D721Med (cell line): ENCODE measurements at places on chromosomes 11 and 22.

DNA sequence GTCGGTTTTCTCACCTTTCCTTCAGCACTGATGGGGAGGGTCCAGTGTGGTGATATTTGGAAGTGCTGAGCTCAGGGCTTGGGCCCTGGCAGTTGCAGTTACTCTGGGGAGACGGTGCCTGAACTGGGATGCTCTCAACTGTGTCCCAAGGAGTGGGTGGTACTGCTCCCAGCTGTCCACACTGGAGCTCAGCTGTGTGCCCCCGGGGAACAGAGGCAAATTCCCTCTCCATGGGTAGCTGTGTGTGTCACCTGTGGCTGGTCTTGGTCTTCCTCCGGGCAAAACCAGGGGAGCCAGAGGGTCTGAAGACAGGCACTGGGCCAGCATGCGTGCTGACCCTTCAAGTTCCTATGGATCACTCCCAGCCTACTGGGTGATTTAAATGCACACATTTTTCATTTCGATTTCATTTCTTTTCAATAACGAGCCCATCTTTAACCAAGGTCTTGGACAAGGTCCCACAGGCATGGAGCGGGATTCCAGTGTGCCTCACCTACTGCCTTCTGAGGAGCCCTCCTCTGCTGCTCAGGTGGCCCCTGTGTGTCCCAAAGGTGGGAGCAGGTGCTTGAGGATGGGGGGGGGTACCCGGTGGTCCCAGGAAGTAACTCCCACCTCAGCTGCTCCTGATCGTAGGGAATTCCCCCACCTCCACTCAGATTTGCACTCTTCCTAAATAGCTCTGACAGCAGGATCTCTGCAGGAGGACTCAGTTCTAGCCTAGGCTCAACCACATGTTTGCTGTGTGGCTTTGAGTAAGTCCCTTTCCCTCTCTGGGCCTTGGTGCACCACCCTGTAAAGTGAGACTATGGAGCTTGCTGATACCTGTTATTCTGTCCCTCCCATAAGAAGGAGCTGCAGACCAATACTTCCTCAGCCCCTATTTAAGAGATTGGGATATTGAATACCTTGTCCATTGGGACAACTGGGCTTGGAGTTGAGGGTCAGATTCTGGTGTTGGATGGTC is 16.8 kb downstream of the PRDM11 start:
- DNase-seq = no peak

- DNase-seq = no peak
Observed at GRCh38 chr11:20715464-20715863, 46.1 kb downstream of the NELL1 start.

GRCh38 chr11:75598264-75598663 is 36.2 kb downstream of the SERPINH1 start:
- no peak for DNase-seq

- no peak for DNase-seq
Observed at GRCh38 chr11:1528710-1529109, 42.1 kb upstream of the MOB2 start.
